DND-41 (cell line): ENCODE measurements at places on chromosomes 3 and 15.

DNA sequence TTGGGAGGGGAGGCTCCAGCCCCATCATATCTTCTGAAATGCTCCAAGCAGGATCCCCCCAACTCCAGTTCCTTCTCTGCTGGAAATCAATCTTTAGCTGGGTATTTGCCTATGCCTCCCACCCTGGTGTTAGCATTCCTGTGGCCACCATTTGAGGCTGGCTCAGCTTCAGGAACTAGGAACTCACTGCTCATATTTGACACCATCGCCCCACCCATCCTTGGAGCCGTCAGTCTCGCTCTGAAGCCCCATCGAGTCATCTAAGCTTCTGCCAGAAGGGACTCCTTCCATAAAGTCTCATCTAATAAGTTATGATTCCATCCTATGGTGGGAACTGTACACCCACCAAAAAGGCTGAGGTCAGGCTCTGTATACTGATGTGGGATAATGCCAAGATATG, 26.4 kb downstream of the PRKCD start:
- no peak overlapping the region for H3K4me3 ChIP-seq
- DNase-seq: no peak
- H3K4me1 ChIP-seq: no peaks in the 10 kb centered on the region
- H3K27me3 ChIP-seq: no peaks in the 10 kb centered on the region

GRCh38 chr15:46660096-46660842, 1025.4 kb downstream of the SQOR start:
- no peaks in the 10 kb centered on the region for H3K4me1 ChIP-seq
- H3K27me3 ChIP-seq: no peaks in the 10 kb centered on the region
- H3K27ac ChIP-seq: no peak overlapping the region
- H3K4me3 ChIP-seq: no peak overlapping the region
- H3K36me3 ChIP-seq: no peaks in the 10 kb centered on the region

- H3K4me1 ChIP-seq: no peaks in the 10 kb centered on the region
- H3K36me3 ChIP-seq: no peaks in the 10 kb centered on the region
- no peak for DNase-seq
Measured at GRCh38 chr3:71641674-71642073, 58.1 kb upstream of the FOXP1 start.

DNA sequence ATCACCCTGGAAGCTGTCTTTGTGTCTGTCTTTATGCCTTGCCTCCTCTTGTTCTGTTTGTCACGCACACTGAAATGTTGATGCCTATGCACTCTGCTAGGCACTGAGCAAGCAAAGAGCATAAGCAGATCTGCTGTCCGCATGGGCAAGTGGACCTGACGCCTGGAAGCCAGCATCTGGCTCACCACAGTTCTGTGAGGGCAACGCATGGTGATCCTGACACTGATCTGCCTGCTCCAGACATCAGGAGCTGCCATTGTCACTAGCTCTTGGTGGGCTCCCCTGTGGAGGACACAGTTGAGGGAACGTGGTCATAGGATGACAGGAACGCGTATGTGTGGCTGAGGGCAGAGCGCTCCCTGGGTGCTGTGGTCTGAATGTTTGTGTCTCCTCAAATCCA, 234.6 kb downstream of the ADAMTS17 start:
- no peaks in the 10 kb centered on the region for H3K27me3 ChIP-seq
- H3K4me1 ChIP-seq: no peaks in the 10 kb centered on the region
- peaks cover 92% of the 10 kb centered on the region for H3K36me3 ChIP-seq
- no peak for DNase-seq
- H3K4me3 ChIP-seq: no peak overlapping the region
- H3K27ac ChIP-seq: 0 out of 2 replicates have a peak overlapping the region, but pooled peaks have one; percentile 6

DNA sequence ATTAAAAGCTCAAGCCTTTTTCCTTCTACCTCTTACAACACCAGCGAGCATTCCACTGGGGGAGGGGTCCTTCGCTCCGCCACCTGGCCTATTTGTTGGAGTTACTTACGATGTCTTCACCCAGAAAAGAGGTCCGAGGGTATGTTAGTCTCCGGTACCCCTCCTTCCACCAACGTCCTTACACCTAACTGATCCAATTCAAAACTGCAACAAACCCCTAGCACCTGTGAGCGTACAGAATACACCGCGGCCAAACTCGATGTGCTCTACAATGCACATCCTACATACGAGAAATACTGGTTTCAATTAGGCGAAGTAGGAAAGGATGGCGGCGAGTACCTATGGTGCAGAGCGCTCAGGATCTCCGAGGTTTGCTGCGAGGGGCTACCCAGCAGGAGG, 944 bp downstream of the SLITRK3 start:
- no peaks in the 10 kb centered on the region for H3K36me3 ChIP-seq
- H3K4me1 ChIP-seq: no peaks in the 10 kb centered on the region
- H3K27ac ChIP-seq: no peak overlapping the region
- no peak for DNase-seq
- no peak overlapping the region for H3K4me3 ChIP-seq

DNA sequence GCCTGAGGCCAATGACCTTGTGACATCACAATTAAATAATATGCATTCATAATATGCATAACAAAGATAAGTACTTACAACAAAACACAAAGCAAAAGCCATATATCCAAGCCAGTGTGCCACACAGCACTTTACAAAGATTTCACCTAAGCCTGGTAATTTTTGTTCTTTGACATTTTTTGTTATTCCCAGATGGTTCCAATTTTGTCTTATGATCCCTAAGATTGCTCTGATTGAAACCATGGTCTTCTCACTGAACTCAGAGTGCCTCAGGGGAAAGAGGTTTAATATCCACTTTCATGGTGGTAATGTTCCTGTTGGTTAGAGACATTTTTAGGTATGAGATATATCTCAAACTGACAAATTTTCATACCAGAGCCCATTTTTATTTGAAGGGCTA, 29.1 kb downstream of the RETNLB start:
- H3K27me3 ChIP-seq: no peaks in the 10 kb centered on the region
- no peak overlapping the region for H3K27ac ChIP-seq
- H3K4me1 ChIP-seq: no peaks in the 10 kb centered on the region
- no peak for DNase-seq
- H3K4me3 ChIP-seq: no peak overlapping the region

DNA sequence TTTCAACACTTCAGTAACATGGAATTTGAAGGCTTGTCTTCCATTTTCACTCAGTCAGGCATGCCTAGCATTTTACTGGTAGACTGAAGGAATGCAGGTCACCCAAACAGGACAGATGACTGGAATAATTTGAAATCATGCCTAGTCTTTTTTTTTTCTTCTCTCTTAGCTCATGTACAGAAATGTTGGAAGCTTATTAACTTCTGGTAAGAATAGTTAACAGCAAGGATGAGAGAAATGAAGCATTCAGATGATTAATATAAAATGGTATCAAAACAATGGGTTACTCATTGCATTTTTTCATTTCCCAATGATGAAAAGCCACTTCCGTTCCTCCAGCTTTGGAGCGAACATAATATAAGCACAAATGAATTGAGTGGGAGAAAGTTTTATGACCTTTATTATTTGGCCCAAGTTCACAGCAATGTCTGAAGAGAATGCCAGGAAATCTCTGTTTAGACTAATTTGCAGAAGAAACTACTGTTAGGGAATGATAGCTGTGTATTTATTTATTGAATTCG, 431.6 kb upstream of the RASGRP1 start:
- no peak overlapping the region for H3K27ac ChIP-seq
- H3K36me3 ChIP-seq: no peaks in the 10 kb centered on the region
- H3K4me3 ChIP-seq: no peak overlapping the region
- DNase-seq: no peak
- no peaks in the 10 kb centered on the region for H3K4me1 ChIP-seq

DNA sequence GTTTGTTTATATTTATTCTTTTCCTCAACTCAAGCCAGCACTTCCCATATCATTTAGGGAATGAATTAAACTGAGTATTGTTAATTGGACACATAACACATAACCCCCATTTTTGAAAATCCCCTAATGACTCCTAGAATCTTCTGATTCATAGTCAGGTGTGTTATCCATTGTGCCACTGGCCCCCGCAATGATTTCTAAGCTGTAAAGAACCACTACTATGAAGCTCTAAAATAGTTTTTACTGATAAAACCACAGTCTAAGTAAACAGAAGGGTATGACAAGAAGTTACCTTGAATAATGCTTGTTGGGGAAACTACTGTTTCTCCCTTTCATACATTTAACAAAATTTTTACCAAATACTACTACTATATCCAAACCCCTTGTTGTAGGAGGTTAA, 22.3 kb upstream of the SLC12A8 start:
- no peak overlapping the region for H3K4me3 ChIP-seq
- DNase-seq: no peak
- no peaks in the 10 kb centered on the region for H3K4me1 ChIP-seq
- no peaks in the 10 kb centered on the region for H3K27me3 ChIP-seq
- no peak overlapping the region for H3K27ac ChIP-seq
- peaks cover 25% of the 10 kb centered on the region for H3K36me3 ChIP-seq

GRCh38 chr3:190710723-190711122, 151.8 kb downstream of the GMNC start:
- no peak overlapping the region for H3K27ac ChIP-seq
- no peak for DNase-seq
- H3K27me3 ChIP-seq: no peaks in the 10 kb centered on the region
- H3K4me3 ChIP-seq: no peak overlapping the region
- no peaks in the 10 kb centered on the region for H3K4me1 ChIP-seq
- H3K36me3 ChIP-seq: no peaks in the 10 kb centered on the region

DNA sequence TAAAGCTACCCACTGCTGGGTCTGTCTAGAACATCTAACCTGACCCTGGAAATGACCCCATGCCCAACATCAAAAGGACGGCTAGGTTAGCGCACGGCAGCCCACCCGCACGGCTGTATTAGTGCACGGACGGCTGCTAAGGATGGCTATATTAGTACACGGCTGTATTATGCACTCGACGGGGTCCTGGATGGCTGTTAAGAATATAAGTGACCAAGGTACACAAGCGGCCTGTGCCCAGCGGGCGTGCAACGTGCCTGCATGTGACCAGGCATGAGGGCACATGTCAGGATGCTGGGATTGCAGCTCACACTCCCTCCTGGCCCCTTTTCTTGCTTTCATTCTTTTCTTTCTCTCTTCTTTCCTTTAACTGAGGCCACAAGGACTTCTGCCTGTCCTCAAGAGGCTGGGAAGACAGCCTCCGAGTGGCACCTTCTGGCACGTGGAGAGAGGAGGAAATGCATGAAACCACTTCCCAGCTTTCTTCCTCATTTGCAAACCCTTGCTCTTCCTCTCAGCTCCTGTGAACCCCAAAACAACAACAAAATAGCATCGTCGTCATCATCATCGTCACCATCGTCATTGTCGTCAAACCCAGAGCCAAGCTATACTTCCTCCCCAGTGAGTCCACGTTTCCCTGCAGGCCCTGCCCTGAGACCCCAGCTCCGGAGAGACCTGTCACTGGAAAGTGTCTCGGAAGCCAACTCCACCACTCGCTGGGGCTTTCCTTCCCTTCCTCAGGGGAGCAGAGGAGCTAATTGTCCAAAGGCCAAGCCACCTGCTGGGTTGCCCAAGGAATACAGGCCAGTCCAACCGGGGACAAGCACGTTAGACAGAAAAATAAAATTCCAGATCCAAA, 101.8 kb downstream of the CHSY1 start:
- H3K4me3 ChIP-seq: no peak overlapping the region
- no peak overlapping the region for H3K27ac ChIP-seq
- H3K27me3 ChIP-seq: no peaks in the 10 kb centered on the region
- no peaks in the 10 kb centered on the region for H3K36me3 ChIP-seq
- DNase-seq: no peak
- H3K4me1 ChIP-seq: no peaks in the 10 kb centered on the region

GRCh38 chr3:177604181-177604580, 406.9 kb upstream of the TBL1XR1 start:
- H3K4me3 ChIP-seq: no peak overlapping the region
- H3K27ac ChIP-seq: no peak overlapping the region
- no peaks in the 10 kb centered on the region for H3K36me3 ChIP-seq
- DNase-seq: no peak

GRCh38 chr15:40418126-40418525, 12.5 kb downstream of the IVD start:
- H3K27ac ChIP-seq: no peak overlapping the region
- peaks cover 3% of the 10 kb centered on the region; the same call in 1 of the 2 replicates for H3K4me1 ChIP-seq
- peaks cover 45% of the 10 kb centered on the region for H3K36me3 ChIP-seq
- DNase-seq: no peak
- H3K27me3 ChIP-seq: no peaks in the 10 kb centered on the region

- H3K4me1 ChIP-seq: no peaks in the 10 kb centered on the region
- no peaks in the 10 kb centered on the region for H3K36me3 ChIP-seq
- no peak overlapping the region for H3K4me3 ChIP-seq
- no peaks in the 10 kb centered on the region for H3K27me3 ChIP-seq
- no peak for DNase-seq
- H3K27ac ChIP-seq: no peak overlapping the region
Measured at GRCh38 chr15:71219101-71219500, 103.8 kb downstream of the THSD4 start.
